ENCODE measurements at places on chromosomes 3 and 15.

GRCh38 chr15:48533982-48534381, 111.5 kb downstream of the FBN1 start:
- DNase-seq: peak; percentile 78

- no peak for DNase-seq
Observed at GRCh38 chr3:168123201-168124176, 27.8 kb upstream of the GOLIM4 start.

DNA sequence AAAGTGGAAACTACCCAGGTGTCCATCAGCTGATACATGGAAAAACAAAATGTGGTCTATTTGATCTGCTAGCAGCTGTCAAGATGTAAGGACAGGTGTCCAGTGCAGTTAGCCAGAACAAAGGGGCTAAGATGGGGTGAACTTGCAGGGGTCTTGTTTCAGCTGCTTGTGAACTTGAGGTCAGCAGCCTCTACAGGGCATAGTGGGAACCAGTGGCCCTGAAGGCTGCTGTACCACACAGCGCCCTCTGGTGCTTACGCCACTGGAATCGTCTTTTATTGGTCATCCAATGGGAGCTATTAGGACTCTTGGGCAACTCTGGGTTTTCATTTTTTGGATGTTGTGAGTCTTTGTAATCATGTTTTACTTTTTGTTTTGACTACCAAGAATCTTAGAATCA, 62.2 kb upstream of the CTSH start:
- DNase-seq: peak; percentile 60

DNA sequence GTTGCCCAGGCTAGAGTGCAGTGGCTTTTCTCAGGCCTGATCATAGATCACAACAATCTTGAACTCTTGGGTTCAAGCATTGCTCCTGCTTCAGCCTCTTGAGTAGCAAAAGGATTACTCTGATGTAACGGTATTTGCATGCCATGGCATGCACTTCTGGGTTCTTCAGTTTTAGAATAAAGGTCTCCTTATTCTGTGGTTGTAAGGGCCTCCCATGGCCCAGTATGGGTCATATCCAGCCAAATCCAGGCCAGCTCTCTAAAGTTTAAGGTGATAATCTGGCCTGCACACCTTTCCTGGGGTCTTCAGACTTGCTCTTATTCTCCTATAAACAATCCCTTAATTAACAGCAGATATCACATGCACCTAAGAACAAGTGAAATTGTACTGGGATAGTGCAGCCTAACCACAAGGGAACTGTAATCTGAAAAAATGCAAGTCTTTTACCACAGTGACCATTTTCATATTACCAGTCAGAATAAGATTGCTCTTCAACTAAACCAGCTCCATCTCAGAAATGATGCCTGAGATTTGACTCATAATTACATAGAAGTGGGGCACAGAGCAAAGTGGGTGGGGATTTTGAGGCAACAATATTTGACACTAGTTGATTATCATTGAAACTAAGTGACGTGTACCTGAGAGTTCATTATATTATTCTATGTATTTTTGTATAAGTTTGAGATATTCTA, 25.4 kb downstream of the COMMD2 start:
- DNase-seq: no peak

DNA sequence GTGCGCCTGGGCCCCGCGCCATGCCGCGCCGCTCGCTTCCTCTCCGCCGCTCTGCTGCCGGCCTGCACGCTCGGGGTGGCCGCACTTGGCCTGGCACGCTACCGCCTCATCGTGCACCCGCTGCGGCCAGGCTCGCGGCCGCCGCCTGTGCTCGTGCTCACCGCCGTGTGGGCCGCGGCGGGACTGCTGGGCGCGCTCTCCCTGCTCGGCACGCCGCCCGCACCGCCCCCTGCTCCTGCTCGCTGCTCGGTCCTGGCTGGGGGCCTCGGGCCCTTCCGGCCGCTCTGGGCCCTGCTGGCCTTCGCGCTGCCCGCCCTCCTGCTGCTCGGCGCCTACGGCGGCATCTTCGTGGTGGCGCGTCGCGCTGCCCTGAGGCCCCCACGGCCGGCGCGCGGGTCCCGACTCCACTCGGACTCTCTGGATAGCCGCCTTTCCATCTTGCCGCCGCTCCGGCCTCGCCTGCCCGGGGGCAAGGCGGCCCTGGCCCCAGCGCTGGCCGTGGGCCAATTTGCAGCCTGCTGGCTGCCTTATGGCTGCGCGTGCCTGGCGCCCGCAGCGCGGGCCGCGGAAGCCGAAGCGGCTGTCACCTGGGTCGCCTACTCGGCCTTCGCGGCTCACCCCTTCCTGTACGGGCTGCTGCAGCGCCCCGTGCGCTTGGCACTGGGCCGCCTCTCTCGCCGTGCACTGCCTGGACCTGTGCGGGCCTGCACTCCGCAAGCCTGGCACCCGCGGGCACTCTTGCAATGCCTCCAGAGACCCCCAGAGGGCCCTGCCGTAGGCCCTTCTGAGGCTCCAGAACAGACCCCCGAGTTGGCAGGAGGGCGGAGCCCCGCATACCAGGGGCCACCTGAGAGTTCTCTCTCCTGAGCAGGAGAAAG, 951 bp downstream of the GPR62 start:
- DNase-seq: no peak

- DNase-seq: peak; percentile 73
Observed at GRCh38 chr3:118882353-118882947, 152.2 kb downstream of the IGSF11 start.

- no peak for DNase-seq
Observed at GRCh38 chr15:34114739-34115138, 12.9 kb downstream of the PGBD4 start.

DNA sequence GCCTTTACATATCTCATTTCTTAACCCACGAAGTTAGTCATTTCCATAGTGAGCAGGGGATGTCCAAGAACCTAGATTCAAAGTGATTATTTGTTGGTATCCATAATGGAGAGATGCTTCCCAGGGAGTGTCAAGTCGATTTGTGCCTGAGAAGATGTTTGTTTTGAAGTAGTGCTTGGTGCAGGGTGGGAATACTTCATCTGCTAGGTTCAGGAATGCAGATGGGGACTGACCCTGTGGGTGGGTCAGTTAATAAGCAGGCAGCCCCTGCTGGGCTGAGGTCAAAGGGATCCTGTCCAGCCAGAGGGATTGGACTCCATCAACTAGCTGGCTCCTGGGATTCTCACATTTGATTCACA, 44.1 kb upstream of the VILL start:
- DNase-seq: no peak

DNA sequence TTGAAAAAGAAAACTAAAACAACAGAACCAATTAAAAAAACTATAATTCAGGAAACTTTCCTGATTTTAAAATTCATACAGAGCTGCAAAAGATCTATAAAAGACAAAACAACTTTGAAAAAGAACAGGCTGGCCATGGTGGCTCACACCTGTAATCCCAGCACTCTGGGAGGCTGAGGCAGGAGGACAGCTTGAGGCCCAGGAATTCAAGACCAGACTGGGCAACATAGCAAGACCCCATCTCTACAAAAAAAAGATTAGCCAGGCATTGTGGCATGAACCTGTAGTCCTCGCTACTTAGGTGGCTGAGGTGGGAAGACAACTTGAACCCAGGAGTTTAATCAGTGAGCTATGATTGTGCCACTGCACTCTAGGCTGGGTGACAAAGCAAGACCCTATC, 6.7 kb downstream of the CEP70 start:
- no peak for DNase-seq

DNA sequence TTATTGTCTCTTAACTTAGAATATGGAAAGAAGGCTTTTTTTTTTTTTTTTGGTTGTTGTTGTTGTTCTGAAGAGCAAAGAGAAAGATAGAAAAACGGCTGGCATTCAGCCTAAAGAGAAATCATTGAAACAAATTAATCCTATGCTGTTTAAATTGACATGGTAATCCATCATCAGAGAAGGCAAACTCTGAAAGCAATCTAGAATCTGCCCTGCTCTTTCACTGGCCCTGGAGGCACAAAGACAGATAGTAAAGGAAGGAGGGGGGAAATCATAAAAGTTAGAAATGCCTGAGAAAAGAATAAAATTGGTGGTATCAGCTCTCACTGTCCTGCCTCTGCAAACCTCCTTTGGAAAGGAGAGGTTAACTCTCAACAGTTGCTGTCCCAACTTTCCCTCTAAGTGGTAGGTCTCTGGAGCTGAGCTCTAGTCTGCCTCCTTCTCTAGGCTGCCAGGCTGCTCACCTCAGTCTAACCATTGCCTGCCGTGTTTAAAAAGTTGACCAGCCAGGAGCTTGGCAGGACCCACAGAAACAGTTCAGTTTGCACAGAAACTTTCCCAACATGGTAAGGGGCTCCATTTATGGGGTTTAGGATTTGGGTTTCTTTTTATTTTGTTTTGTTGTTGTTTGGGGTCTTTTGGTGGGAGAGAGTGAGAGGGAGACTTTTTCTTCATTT, 13.4 kb upstream of the NR2F2 start:
- DNase-seq: no peak

- DNase-seq: no peak
Observed at GRCh38 chr3:107453504-107453903, 69.3 kb upstream of the BBX start.

DNA sequence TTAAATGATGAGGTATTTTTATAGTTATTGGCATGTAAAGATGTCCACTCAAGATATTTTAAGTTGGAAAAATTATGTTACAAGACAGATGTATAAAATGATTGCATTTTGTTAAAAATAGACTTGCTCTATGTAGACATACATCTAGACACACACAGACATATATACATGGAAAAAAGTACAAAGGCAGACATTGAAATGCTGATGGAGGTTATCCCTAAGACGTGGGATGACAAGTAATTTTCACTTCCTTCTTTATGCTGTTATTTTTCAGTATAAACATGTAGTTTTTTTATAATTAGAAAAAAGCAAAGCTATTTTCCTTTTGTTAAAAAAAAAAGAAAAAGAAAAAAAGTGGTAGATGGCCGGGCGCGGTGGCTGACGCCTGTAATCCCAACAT, 7.2 kb downstream of the HOMER2 start:
- DNase-seq: no peak

GRCh38 chr15:29887721-29888120, 65.5 kb upstream of the TJP1 start:
- no peak for DNase-seq

GRCh38 chr3:3545360-3545759, 253.9 kb upstream of the LRRN1 start:
- DNase-seq: no peak

DNA sequence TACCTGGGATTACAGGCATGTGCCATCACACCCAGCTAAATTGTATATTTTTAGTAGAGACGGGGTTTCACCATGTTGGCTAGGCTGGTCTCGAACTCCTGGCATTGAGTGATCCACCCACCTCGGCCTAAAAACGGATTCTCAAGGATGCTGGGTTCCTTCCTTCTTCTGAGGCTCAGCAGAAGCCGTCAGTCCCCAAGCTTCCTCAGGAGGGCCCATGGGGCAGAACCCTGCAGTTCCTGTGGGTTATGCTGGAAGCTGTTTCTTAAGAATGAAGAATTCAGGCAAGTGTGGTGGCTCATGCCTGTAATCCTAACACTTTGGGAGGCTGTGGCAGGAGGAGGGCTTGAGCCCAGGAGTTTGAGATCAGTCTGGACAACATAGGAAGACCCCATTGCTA, 29.0 kb upstream of the ZNF710 start:
- DNase-seq: no peak

GRCh38 chr3:6220447-6220846, 640.5 kb upstream of the GRM7 start:
- no peak for DNase-seq

DNA sequence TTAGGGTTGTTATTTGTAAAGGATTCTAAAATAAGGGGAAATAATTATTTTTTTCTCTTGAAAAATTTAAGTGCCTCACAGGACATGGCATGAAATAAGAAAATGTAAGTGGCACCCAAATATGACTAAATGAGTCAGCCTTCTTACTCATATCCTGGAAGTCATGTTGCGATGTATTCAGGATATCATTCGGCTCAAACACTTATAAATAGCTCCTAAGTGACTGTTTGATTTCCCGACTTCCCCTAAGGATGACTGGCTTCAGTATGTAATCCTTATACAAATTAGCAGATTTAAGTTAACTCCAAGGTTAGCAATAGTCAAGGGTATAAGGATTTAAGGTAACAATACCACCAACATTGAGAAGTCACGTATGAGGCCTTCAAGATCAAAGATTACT, 57.3 kb upstream of the OSTN start:
- DNase-seq: no peak

DNA sequence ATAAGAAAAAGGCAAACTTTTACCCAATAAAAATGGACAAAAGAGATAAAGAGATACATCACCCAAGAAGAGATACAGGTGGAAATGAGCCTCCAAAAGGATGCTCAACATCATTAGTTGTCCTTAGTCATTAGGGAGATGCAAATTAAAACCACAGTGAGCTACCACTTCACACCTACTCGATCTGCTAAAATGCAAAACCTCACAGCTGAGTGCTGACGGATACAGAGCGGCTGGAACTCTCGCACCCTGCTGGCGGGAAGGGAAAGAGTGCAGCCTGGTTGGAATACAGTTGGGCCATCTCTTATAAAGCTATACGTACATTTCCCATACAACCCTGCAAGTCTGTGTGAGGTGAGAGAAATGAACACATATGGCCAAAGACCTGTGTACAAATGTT, 78.5 kb upstream of the PRR20G start:
- no peak for DNase-seq

DNA sequence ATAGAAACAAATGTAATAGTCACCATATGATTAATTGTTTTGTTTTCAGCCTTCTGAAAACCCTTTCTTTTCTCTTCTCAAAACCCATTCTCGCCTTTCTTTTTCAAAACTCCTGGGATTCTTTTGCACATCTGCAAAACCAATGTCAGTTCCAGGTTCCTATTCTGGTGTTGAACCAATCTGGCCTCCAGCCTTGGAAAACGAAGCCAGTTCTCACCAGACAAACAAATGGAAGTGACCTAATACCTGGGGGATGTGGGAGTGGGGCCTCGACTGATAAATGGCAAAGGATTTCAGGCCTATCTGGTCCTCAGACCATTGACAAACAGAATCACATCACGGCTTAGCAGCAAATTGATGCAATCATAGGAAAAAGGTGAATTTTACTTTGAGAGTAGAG, 73.0 kb downstream of the COL8A1 start:
- no peak for DNase-seq

DNA sequence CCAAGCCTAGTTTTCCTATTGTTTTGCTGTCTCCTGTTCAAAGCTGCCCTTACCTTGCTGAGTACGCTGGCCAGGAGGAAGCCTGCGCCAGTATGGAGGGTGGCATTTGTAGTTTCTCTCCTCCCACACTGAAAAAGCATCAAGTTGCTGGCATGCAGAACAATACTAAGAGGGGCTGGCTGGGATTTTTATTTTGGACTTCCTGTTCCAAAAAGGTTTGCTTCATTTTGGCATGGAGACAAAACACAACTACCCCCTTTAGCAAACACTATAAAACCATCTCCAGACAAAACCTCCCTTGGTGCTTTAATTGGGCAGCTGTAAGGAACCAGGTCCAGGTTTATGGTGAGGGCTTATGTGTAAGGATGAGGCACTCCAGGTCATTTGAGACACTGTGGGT, 457.6 kb downstream of the PDCD6IP start:
- DNase-seq: no peak

DNA sequence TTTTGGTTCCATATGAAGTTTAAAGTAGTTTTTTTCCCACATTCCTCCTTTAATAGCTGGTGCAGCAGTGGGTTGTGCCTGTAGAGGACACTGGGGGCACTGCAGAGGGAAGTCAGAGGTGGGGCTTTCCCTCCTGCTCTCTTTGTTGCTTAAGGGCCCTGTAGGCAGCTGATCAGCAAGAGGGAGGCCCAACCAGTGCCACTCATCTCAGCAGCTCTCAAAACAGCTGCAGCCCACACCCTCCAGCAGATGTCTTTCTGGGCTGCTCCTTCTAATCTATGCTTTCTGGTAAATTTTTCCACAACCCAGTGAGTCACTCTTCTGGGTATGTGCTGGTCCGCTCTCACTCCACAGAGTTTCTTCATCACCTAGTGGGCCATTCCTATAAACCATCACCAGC, 263.8 kb downstream of the FEZF2 start:
- DNase-seq: no peak

GRCh38 chr3:112857526-112857925, 10.9 kb upstream of the CD200R1L start:
- DNase-seq: no peak

Data from BE2C (cell line).